ENCODE measurements at places on chromosomes 16 and 17.

- DNase-seq: no peak
Measured at GRCh38 chr16:11409398-11409797, 64.1 kb downstream of the RMI2 start.

DNA sequence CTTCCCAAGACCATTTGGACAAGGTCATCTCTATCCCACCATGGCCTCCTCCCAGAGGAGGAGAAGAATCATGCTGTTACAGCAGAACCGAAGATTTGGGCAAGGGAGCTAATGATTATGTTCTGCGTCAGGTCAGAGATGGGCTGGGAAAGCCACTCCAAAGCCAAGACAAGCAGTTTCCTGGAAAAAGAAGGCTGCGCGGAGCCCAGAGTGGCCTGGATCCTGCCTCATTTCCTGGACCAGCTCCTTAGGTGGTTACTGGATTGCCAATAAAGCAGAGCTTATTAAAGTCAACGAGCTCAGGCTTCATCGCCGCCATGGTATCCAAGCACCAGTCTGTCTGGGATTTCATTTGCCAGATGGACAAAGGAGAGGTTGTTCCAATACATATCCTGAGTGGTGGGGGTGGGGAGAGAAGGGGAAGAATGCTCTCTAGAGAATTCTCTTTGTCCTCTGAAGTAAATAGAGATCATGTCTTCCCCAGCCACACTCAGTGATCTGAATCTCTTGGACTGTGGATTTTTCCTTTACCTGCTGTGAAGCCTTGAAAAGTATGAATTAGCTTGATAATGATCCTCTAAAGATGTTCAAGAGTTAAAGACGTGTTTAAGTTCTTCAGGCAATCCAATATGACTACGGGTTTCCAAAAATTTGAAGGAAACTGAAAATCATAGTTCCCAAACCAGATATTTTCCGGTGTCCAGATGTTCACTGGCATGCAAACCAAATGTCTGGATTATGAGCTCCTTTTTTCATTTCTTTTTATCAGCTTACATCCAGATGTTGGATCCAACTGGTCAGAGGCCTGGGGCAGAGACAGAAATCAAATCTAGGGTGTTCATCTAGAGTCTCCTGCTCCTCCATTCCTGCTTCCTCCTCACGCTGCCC, 17.7 kb downstream of the PRAC1 start:
- no peak for DNase-seq

DNA sequence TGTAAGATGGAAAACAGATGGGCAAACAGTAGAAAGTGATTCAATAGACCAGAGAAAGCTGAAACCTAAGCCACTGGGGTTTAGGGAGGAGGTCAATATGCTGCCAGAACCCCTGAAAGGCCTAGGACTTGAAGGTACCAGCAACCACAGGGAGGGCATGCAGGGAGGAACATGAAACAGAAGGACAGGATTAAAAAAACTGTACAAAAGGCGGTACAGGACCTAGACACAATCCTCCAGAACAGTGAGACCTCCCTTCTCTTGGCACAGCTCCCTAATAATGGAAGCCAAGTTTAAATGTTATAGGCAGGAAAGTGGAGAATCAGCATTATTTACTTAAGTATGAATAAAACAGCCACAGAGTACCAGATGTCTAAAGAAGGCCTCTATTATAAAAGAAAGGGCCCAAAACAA, 105.5 kb downstream of the SPAG9 start:
- no peak for DNase-seq

DNA sequence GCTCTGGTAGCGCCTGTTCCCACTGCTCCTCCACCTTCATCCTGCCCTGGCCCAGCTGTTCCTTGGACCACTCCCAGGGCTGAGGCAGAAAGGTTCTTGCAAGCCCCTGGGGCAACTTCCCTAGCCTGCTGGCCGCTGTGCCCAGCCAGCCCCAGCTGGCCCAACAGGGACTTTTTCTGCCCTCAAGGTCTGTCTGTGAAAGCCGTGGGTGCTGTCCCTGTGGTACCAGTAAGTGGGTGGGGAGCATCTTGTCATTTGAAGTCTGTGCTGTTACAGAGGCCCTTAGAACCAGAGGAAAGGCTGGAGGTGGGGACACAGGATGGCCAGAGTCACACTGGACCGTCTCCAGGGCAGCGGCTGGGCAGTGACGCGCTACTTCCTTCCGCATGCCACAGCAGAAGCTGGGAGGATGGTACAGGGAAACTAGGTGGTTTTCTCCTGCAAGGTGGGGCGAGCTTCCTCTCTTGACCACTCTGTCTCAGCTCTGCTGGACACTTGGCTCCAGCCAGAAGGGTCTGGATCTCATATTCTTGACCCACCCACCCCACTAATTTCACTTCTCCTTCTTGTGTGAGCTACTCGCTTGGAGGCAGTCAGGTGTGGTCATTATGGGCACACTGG, 87.8 kb downstream of the PLCG2 start:
- DNase-seq: peak; percentile 9

DNA sequence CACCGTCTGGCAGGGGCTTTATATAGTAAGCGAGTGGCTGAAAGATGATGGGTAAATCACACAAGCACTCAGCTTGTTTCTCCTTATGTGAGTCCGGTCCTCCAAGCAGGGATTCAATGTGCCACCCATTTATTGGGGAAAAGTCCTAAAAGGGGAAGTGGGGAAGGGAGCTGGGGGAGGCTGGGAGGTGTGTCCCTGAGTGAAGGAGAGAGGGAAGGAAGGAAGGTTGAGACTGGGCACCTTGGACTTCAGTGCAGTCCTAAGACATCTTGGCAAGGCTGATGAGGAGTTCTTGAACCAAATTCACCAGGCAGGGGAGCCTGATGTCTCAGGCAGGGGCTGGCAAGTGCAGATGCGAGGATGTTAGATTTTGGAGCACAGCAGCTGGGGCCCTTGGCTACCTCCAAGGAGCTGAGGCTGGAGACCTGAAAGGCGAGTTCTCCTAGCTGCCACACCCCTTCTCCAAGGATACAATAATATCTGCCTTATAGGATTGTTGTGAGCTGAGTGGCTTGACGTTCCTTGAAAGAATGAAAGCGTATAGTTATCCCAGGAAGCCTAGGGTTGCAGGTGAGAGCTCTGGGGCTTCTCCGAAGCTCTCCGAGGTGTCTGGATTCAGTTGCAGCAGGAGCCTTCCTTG, 23.0 kb upstream of the CYLD start:
- no peak for DNase-seq

DNA sequence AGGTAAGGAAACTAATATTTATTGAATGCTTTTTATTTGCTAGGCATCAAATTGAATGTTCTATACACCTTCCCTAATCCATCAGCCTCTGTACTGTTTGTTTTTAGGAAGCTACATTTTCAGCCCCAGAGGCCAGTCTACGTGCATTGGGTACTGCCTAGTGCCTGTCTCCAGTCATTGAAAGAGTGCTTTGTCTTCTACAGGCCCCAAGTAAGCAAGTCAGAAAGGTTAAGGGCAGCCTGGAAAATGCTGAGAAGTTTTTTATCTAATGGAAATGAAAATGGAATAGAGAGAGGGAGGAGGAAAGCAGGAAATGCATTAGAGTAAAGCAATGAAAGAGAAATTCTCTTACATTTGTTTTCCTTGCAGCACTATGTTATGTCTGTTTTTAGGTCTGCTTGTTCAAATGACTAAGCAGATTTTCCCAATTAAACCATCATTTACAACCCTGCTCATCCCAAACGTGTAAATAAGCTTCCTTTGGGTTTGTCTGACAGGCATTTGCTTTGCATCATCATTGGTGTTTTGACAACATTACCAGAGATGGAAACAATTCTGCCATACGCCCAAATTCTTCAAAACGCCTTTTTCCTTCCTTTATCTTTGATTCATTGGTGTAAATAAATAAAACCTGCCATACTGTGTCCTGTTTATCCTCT, 116.0 kb upstream of the GOT2 start:
- DNase-seq: no peak

DNA sequence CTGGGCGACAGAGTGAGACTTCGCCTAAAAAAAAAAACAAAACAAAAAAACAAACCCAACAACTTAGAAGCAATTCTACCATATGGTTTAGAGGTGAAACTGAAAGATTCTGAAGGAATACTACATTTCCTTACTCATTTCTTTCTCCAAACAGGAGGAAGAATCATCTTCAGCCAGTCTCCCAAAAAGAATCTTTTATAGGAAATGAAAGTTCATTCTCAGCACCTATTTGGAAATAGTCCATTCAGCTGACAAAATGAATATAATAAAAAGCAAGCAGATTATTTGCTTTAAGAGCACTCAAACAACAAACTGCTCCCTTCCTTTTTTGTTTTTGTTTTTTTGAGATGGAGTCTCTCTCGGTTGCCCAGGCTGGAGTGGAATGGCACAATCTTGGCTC, 17.7 kb downstream of the GRB2 start:
- no peak for DNase-seq

DNA sequence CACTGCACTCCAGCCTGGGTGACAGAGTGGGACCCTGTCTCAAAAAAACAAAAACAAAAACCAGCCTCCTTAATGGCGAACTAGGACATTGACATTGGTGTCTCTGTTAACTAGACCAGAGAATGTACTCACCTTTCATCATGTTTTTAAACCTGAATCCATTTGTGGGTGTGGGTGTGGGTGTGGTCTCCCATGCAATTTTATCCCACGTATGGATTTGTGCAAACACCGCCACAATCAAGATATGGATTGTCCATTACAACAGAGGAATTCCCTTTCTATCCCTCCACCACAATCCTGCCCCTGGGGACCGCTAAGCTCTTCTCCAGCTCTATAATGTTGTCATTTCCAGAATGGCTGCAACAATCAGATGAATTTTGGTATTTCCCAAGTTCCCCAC, 49.9 kb downstream of the DNAH17 start:
- DNase-seq: no peak

- peak; percentile 70 for DNase-seq
Measured at GRCh38 chr17:7043497-7044198, at the start of gene SLC16A11. TSS of gene SLC16A11 (minus strand) at chr17:7044092. CDS start at chr17:7043513, 579 bp downstream.

- peak; percentile 46 for DNase-seq
Measured at GRCh38 chr17:40086150-40087044, 14.0 kb downstream of the NR1D1 start.

DNA sequence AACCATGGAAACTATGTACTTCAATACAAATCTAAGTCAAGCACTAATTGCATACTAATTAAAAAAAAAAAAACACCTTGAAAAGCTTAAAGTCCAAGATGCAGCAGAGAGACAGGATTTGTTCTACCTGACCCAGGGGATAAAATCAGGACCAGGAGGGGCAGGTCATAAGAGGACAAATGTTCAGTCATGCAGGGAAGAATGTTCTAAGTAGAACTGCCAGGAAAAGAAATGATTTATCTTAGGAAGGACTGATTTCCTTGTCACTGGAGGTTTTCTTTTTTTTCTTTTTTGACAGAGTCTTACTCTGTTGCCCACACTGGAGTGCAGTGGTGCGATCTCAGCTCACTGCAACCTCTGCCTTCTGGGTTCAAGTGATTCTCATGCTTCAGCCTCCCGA, 9.1 kb upstream of the GHDC start:
- no peak for DNase-seq

DNA sequence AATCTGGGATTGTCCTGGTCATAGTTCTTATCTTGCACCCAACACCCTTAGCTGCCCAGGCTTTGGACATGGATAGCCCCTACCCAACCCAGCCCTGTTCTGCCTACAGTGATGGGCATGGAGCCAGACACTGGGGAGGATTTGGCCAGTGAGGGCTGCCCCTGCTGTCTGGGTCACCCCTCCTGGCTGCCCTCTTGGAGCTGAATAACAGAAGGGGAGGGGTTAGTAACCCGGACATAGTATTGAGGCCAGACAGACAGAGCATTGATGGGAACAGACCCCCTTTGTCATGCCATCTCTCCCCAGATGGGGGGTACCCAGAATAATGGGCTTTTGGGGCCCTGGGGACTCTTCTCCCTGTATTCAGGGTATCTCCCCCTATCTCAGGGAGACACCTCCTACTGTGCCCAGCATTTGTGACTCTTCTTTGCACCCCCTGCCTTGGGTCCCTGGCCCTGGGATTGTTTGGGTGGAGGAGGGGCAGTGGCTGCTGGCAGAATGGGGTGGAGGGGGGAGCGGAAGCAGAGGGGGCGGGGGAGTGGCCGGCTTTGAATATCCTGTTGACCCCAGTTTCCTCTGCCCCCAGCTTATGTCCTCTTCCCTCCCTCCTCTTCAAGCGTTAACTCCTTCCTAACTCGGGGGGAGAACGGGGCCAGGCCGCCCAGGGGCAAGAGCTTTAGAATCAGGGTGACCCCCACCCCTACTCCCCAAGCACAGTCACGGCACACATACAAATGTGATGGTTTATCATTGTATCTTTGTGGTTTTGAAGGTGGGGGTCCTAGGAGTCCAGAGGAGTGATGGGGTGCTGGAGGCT, 17.0 kb downstream of the GJD3 start:
- DNase-seq: no peak

Data from CD4-positive, alpha-beta T cell treated with Interferon gamma for 1 hour (primary cell).